Vein endothelial cell (primary cell): ENCODE measurements at places on chromosomes 7 and 10. TPM values are rescaled to one million over a fixed set of nuclear protein-coding genes. Genes with fewer than 3 reads are reported as not detected.

NANOS1 gene
- total RNA-seq, result 0.48 and 0.65 TPM in 2 replicates

PILRA gene
- 0.38 and 0.65 TPM in 2 replicates for total RNA-seq

OPN1SW gene
- not detected in 2 replicates for total RNA-seq

GPR158 gene
- total RNA-seq, result not detected in 2 replicates

SLC18A3 gene
- not detected in 2 replicates for total RNA-seq

PLOD3 gene
- 80.8 and 85.3 TPM in 2 replicates for total RNA-seq

IFIT3 gene
- 5.4 and 7.5 TPM in 2 replicates for total RNA-seq
